ENCODE measurements at places on chromosomes 12 and 14.

GRCh38 chr12:3432868-3433267 lies 58.1 kb upstream of the PRMT8 start:
- no peak for DNase-seq

- no peak for DNase-seq
Observed at GRCh38 chr12:98123021-98123461, 392.3 kb upstream of the TMPO start.

DNA sequence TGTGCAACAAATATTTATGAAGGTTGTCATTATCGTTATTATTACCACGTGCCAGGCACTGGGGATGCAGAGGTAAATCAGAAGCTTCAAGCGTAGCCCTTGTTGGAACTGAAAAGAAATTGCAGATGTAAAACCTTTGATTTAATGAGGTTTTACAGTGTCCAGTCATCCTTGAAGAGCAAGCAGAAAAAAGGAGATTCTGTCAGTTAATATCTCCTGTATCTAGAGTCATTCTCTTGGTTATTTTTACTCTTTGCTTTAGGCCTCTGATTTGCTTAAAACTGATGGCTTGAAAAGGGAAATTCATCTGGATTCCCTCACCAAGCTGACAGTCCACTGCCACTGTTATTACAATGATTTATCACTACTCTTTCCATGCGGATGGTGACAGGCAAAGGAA lies 179.3 kb downstream of the GALC start:
- no peak for DNase-seq

DNA sequence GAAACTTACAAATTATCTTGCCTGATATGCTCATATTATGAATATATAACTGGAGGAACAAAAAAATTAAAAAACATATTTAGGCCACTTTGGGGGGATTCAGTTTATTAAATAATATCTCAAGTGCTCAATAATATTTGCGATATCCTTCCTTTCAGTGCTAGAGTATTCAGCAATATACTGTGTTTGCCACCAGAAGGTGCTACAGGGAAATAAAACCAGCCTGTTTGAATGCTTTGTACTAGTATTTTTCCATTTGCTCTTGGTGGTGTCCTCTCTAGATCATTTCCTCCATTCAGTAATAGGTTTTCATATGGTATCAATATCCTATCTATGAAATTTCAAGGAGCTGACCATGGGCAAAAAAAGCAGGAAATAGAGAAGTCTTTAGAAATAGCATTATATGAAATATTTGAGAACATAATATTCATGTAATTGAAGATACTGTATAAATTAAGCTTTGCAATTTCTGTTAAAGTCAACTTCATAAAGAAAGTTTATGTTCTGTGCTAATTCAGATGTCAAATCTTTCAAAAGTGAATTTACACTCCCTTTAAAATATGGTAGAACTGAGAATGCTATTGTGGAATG lies 106.2 kb upstream of the NAV3 start:
- peak; percentile 75 for DNase-seq

DNA sequence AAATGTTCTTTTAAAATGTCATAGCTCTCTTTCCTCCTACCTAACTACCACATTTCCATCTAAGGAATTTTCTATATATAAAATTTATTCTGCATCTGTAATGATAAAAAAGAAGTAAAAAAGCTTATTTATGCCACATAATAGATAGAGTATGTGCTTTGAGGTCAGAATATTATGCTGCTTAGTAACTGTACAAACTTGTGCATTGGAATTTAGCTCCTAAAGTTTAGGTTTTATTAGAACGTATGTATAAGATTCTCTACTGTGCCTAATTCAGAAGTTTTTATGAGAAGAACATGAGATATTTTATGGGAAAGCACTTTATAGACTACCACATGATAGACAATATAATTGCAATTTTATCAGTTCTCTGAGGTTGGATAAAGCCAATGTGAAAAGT lies 384.6 kb downstream of the SLC16A7 start:
- no peak for DNase-seq

DNA sequence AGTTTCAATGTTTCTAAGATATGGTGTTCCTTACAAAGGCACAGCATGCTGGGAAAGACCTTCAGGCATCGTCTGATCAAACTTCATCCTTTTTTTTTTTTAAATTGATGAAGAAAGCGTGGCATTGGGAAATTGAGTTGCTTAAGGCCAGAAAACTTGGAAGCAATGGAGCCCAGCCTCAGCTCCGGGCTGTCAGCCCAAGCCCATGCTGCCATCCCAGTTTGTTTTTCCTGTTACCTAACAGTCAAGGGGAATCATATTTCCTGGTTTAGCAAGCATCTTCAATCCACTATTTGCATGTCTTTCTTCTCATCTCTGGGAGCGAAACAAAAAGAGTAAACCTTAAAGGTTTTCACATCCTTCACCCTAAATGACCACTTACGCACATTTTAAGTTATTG lies 200.2 kb downstream of the CHST11 start:
- DNase-seq: peak; percentile 50

- DNase-seq: no peak
Observed at GRCh38 chr12:5030066-5030465, 13.6 kb upstream of the KCNA5 start.

GRCh38 chr12:132262256-132263060 lies 66.9 kb downstream of the GALNT9 start:
- no peak for DNase-seq

GRCh38 chr12:93056971-93057535 lies 128.0 kb upstream of the EEA1 start:
- DNase-seq: no peak

DNA sequence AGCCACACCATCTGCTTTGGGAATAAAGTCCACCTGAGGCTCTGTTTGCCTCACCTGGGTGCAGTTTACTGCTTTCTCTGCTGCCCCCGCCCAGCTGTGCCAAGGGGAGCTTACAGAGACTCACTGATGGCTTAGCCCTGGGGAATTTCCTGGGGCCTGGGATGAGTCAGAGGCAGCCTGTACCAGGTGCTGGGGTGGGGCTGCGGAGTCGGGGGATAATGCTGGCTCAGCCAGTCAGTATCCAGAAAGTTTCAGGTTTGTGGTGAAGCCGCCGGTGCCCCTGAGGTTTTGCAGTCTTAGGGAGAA lies 22.3 kb downstream of the PLEKHG3 start:
- DNase-seq: peak; percentile 98

GRCh38 chr14:64684091-64684490 lies 20.1 kb upstream of the PLEKHG3 start:
- DNase-seq: peak; percentile 43

DNA sequence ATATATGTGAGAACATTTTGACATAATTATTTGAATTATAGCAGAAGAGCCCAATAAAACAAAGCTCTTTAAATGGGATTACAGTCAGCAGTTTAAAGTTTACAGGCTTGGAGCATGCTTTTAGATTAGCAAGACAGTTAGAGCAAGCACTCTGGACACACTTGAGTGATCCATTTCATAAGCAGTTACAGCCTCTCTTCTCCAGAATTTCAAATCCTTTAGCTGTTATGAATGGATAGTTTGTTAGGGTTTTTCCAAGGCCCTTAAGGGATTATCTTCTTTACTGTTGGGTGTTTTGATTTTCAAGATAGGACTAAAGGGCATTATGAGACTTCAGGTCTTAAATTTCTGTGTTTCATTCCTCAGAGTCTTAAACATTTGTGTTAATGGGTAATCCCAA lies 36.3 kb downstream of the BEST3 start:
- DNase-seq: no peak

GRCh38 chr14:75689012-75689411 lies 28.0 kb downstream of the TTLL5 start:
- no peak for DNase-seq

- no peak for DNase-seq
Observed at GRCh38 chr12:789852-790563, 37.6 kb downstream of the WNK1 start.

DNA sequence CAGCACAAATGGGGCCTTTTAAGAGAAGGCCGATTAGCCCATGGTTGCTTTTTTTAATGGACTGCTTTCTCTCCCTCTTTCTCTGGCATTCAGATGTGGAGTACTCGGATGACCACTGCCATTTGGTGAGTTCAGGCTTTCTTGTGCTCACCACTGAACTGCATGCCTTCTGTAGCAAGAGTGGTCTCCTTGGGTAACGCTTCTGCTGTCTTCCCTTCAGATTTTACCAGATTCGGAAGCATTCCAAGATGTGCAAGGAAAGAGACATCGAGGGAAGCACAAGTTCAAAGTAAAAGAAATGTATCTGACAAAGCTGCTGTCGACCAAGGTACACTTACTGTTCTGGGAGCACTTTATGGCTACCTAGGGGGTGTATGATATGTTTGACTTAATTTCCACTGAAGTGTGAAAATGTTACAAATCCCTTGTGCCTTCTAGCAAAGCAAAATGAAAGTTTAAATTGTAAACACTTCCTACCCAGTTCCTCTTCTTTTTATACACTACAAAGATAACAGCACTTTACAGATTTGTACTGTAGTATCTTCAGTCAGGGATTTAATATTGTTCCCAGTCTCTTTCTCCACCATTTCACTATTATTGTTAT lies 148.8 kb downstream of the PLXNC1 start:
- no peak for DNase-seq

GRCh38 chr14:94524093-94524492 lies 14.8 kb upstream of the SERPINA12 start:
- no peak for DNase-seq

GRCh38 chr12:104877103-104877705 lies 80.9 kb downstream of the SLC41A2 start:
- DNase-seq: peak; percentile 79

GRCh38 chr14:22405201-22405600 lies 183.8 kb downstream of the DAD1 start:
- DNase-seq: no peak

GRCh38 chr14:76968621-76969063 lies 59.9 kb downstream of the IRF2BPL start:
- DNase-seq: no peak

Data from NCI-H2171 treated with DMSO at 0.1 percent for 48 hours (cell line).